ENCODE measurements at places on chromosomes 11 and 22.

DNA sequence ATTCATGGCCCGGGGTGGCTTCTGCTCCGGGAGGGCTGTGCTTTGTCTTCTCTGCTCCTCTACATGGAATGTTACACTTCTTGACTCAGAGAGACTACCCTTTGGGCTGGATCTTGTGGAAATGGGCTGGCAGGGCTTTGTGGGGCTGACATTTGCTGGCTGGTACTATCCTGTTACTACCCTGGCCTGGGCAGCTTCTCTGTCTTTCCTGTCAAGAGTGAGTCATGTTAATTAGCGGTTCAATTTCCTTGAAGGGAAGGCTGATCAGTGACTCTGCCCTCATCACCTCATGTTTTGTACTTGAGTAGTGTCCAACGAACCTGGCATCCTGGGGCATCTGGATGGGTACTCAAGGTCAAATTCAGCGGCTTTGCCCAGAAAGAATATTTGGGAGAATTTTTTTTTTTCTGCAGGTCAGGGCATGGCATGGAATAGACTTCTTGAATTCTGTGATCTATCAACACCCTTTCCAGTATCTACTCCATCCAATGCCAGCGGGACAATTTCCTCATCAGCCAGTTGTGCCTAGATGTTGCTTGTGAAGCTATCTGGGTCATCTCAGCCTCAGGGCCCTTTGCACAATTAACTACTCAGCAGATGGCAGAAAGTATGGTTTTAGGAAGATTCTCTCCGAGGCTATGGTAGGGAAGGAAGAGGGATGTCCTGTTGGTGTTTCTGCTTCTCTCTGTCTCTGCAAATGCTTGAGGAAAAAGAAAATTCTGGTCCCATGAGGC, 140.5 kb upstream of the PLET1 start:
- DNase-seq = peak; percentile 19

DNA sequence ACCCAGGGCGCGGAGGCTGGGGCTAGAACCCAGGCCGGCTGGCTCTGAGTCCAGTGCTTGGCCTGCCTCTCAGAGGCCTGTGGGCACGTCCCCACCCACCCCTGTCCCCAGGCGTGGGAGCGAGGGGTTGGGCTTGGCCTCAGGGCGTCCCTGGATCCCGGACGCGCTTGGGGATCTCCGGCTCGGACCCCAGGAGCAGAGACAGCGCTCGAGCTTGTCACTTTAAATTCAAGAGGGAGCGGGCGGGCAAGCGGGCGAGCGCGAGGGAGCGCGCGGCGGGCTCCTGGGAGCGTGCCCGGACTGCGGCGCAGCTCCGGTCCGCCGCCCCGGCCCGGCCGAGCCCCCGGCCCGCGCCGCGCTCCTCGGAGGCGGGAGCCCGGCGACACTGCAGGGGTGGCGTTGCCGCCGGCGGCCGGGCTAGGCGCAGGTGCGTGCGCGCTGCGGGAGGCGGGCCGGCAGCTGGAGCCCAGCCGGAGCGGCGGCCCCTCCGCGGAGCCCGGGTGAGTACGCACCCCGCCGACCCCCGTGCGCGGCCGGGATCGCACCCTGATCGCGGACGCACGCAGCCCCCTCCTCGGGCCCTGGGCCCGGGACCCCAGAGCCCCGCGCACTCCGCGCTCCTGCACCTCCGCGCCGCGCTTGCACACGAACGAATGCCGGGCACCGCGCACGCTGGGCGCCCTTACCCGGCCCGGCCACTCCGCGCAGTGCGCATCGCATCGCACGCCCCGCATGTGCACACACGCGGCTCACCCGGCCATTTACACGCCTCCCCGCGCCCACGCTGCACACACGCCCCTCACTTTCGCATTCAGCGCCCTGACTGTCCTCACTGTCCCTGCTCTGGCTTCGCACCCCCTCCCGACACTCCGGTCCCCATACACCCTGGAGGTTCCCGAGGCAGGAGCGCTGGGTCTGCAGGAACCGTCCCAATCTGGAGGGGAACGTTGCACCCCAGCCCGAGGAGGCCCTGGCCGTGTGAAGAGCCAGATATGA, at the start of gene SYT12:
SYT12 (plus strand) TSS at position 174 of the 996 bp plus-strand sequence. CDS start 7,011 bp downstream, outside the sequence.
- peak; percentile 58 for DNase-seq

DNA sequence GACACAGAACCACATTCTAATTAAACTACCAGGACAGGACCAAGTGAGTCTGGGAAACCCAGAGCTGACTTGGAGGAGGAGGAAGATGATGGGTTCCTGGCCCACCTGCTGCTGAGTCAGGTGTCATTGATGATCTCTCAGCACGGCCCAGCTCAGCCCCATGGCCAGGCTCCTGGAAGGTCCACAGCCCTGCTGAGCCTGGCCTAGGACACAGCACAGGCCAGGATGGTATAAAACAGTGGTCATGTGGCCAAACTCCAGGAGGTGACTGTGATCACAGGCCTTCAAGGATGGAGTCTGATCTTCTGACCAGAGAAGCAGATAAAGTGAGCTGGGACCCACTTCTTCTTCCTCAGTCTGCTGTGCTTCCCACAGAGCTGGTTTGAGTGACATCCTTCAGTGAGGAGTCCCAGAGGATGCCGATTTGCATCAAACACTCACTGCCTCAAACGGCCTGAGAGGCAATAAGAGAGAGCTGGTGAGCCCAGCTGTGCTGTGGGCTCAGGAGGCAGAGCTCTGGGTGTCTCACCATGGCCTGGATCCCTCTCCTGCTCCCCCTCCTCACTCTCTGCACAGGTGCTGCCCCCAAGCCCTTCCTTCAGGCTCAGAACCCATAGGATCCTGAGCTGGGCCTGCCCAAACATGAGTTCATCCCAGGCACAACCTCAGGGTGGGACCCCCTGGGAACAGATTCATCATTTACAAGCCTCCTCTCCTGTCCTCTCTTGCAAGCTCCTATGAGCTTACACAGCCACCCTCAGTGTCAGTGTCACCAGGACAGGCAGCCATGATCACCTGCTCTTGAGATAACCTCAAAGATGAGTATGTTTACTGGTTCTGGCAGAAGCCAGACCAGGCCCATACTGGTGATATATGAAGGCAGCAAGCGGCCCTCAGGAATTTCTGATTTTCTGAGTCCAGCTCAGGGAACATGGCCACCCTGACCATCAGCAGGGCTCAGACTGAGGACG, 37.7 kb upstream of the IGLL5 start:
- DNase-seq = no peak

DNA sequence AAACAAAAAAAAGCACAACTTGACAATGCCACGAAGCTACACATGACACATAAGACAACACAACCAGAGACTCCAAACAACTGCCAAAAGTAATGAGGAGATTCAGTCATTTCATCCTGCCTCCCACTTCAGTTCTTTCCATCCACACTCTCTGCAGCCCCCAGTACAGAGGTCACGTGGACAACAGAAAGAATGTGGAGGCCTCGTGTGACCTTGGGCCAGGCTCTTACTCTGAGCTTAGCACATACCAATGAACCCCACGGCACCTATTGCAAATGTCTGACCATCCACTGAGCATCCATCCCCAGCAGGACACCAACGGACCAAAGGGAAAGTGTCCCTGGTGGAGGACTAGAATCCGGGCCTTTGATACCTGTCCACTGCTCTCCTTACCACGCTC, 12.5 kb downstream of the CBX7 start:
- DNase-seq = no peak

GRCh38 chr11:29280452-29280851, 736.4 kb downstream of the KCNA4 start:
- DNase-seq = peak; percentile 39

- no peak for DNase-seq
These were observed 69.8 kb downstream of the RELT start for GRCh38 chr11:73445980-73446379.

DNA sequence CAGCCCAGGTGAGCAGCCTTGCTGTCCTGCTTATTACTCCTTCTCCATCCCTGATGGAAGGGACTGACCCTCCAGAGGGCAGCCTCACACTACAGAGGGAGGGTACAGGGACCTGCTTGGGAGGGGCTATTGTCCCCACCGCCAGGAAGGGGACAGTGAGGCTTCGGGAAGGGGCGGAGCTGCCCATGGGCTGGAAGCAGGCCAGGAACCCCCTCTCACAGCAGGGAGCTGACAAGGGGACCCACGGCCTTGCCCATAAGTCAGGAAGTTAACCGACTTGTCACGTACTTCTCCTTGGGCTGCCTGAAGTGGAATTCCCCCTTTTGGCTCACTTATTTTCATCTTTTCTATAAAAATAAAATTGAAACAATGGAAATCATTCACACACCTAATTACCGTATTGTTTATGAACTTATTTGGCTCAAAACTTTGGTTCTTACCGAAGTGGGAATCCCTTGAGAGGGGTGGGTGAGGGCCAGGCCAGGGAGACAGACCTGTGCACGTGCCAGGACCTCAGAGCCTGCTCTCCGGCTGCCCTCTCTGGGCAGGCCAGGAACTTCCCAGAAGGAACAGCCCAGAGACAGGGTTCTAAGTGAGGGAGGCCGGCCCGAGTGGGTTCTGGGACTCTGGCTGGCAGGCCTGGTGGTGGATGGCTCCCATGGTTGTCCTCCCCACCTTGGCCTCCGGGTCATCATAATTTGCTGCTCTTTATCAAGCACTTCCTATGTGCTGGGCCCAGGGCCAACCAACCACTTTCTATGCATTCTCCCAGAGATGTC, 5.8 kb downstream of the MGAT3 start:
- DNase-seq = no peak

DNA sequence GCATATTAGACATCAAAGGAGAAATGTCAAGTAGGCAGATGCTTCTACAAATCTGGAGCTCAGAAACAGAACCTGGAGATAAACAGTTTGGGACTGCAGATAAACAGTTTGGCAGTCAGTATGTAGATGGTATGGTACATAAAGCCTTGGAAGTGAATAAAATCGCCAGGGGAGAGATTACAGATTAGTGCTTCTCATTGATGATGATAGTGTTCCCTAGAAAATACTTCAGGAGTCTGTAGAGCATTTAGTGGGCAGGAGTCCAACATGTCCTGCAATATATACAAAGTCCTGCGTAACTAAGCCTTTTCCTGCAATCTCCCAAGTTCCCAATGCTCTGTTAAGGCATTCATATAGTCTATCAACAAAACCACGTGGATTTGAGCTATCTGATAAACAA, 35.2 kb downstream of the NARS2 start:
- DNase-seq = no peak

- DNase-seq = no peak
These were observed 13.1 kb downstream of the POU2AF1 start for GRCh38 chr11:111365722-111366559.

DNA sequence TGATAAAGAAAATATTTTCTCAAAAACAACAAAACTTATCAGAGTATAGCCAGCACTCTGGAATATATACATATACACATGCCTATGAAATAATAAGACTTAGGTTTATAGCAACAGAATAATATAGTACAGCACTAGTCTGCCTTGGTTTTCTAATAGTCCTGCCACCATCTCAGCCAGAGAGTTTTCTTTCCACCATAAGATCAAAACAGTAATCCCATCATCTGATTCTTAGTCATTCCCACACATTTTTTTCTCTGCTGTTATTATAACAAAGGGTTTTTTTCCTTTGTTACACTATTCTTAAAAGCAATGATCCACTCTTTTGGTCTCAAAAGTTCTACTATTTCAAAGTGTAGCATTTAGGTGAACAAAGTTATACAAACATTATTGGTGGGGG, 15.1 kb downstream of the MTMR2 start:
- no peak for DNase-seq

- no peak for DNase-seq
These were observed 66.9 kb downstream of the KCNQ1 start for GRCh38 chr11:2511421-2512369.

DNA sequence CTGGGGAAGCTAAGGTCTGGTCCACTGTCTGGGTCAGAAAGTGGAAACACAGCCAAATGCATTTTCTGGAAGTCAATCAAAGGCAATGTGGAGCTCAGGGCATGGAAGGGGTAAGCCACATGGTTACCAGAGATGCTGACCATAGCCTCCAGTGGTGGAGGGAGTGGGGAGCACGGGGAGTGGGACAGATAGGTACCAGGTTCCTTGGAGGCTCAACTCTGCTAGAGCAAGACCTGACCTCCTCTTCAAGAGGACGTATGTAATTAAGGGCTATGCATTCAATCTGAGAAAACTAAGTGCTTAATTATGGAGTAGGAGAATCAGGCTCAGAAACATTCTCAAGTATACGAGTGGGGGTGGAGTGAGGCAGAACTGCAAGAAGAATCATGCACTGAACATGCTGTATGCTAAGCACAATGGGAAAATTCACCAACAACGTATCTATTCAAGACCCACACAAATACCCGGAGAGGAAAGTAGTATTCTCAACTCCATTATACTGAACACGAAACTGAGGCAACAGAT, 65.2 kb upstream of the PHOX2A start:
- DNase-seq = no peak

- no peak for DNase-seq
These were observed 62.2 kb downstream of the DKK3 start for GRCh38 chr11:11946180-11946579.

- DNase-seq = peak; percentile 39
These were observed 38.8 kb upstream of the CHRNA10 start for GRCh38 chr11:3709977-3710376.

GRCh38 chr11:133785795-133786340, 59.4 kb downstream of the SPATA19 start:
- no peak for DNase-seq

DNA sequence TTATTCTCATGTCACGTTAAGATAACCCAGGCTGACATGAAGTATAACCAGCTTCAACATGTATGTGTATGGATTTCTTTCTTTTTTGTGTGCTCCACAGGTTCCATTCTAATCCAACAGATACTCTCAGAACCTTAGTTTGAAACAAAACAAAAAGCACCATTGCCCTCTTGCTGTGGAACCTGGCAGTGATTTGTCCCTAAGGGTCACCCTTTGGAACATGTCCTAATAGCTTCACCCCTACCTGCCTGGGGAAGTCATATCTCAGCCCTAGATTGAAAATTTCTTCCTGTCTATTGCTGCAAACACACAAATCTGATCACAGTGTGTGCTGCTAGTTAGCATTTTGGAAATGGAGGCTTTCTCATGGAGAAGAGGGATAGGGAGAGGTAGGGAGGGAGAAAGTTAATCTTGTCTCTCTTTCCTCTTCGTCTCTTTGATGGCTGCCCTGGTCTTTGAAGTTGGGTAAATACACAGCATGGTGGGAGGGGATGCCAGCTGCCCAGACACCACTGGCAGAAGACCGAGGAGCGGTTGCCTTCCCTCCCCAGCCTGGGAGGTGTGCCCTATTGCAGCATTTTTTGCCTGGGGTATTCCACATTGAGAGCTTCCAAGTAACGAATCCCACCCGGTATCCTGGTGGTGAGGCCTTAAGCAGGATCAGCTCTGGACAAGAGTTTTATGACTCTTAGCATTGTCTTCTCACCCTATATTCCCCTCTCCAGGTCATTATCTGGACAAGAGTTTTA, 11.6 kb upstream of the CADM1 start:
- DNase-seq = no peak

GRCh38 chr11:102252339-102252891, 64.9 kb upstream of the BIRC3 start:
- no peak for DNase-seq

DNA sequence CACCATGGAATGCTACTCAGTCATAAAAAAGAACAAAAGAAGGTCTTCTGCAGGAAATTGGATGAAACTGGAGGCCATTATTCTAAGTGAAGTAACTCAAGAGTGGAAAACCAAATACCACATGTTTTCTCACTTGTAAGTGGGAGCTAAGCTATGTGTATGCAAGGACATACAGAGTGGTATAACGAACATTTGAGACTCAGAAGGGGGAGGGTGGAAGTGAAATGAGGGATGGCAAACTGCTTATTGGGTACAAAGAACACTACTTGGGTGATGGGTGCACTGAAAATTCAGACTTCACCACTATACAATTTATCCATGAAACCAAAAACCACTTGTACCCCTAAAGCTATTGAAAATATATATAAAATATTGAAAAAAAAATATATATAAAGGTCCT, 13.4 kb upstream of the CAT start:
- no peak for DNase-seq

- DNase-seq = no peak
These were observed 4.3 kb upstream of the OR5B12 start for GRCh38 chr11:58446294-58446693.
